Stimulated activated effector memory CD8-positive, alpha-beta T cell treated with anti-CD3 and anti-CD28 coated beads, Interleukin-12 subunit alpha, Interleukin-12 subunit beta, amount 100 ng/mL, for 72 hours (primary cell): ENCODE measurements at places on chromosomes 5 and 9.
A peak's percentile ranks its signal among the peaks of the same experiment; 100 is the strongest.

- no peak for DNase-seq
Observed at GRCh38 chr9:74755355-74755754, 132.4 kb downstream of the TRPM6 start.

DNA sequence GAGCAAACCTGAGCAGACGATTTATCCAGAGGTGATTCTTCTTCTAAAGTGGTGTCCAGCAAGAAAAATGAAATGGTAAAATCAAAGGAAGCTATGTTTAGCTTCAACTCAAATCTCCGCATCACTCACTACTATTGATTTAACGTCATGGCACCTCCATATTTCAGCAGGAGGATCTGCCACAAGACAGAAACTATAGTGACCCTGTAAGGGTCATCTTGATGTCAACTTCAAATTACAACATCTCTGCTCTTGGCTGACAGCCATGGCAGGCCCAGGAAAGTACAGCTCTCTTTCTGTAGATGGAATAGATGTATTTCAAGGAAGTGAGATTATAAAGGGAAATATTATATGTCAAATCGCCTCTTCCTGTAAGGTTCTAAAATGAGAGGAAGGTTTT lies 10.1 kb upstream of the EFNA5 start:
- DNase-seq: no peak

GRCh38 chr9:129696944-129697655 lies 31.7 kb downstream of the PRRX2 start:
- DNase-seq: no peak

DNA sequence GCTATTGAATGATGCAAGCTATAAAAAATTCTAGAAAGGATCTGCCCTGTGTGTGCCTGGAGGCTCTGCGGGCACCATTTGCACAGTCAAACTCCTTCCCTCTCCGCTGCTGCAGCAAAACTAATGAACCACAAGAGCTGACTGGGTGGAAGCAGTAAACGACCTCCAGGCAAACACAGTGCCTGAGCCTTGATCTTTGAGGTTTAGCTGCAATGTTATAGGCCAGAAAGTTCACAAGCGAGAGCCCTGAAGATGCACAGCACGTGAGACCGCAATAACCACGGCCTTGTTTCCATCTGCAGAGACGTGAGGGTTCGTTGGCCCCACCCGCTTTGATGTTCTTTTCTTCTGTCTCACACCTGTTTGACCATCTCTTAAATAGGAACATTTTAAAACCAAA lies 69.2 kb upstream of the S1PR3 start:
- DNase-seq: no peak

DNA sequence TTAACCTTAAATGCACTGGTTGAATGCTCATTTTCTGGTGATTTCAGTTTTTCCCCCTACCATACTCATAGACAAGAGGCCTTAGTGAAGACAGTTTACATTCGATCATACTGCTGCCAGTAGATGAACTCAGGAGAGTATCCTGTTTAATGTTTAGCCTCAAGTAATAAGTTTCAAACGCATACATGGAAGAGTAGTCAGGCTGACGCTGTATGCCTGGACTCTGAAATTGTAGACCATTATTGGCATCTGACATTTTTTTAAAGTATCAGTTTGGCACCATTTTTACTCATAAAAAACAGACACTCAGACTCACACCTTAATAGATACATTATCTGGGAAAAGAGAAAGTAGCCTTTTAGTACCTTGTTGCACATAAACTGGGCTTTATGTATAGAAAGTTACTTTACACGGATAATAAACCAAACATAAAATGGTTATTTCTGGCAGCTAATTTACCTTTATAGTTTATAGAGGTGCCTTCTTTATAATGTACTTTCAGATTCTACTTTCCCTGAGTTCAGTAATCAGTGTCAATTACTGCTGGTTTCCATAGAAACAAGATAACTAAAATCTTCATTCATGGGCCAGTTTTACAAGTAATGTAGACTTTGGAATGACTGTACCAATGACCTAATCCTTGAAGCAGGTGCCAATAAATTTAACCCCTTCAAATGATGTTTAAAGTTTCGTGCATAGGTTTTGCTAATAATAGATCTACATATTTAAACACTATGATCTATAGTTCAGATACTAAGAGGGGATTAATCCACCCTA lies 183.8 kb upstream of the ITGA1 start:
- DNase-seq: no peak

DNA sequence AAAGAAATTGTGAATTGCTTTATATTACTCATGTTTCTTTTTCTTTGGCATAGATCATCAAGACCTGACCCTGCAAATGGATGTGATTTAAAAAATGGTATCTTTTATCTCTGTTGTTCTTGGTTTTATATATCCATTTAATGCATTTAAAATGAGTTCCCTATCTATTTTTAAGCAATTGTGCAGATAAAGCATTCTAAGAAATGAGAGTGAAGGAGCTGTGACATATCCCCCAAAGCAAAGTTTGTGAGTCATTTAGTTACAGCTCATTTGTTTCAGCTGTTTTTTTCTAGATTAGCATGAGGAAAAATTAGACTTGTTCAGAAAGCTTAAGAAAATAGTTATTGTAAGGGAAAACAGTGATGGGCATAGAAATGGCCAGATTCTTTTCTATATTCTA lies 7.6 kb upstream of the ELOVL7 start:
- DNase-seq: no peak

DNA sequence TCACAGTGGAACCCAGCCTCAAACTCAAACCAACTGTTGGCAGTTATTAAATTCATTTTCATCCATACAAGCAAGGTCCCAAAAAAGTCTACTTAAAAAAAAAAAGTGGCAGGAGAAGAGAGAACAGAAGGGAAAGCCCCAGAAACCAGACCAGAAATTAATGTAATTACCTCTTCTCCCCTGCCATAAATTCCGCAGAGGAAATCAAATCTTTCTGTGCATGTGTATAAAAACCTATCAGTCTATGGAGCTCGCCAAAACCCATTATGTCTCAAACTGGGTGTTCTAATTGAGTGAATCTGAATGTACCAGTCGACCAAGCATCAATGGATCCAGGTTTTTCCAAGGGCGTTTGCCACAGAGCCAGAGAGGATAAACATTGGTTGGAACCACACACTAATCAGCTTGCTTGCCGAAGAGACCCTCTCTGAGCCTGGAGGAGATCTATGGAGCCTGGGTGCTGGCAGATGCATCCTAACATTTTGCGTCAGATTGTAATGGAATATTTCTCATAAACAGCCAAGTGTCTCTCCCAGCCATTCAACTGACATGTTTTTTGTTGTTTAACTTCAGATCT lies 7.9 kb upstream of the HAND1 start:
- DNase-seq: no peak

DNA sequence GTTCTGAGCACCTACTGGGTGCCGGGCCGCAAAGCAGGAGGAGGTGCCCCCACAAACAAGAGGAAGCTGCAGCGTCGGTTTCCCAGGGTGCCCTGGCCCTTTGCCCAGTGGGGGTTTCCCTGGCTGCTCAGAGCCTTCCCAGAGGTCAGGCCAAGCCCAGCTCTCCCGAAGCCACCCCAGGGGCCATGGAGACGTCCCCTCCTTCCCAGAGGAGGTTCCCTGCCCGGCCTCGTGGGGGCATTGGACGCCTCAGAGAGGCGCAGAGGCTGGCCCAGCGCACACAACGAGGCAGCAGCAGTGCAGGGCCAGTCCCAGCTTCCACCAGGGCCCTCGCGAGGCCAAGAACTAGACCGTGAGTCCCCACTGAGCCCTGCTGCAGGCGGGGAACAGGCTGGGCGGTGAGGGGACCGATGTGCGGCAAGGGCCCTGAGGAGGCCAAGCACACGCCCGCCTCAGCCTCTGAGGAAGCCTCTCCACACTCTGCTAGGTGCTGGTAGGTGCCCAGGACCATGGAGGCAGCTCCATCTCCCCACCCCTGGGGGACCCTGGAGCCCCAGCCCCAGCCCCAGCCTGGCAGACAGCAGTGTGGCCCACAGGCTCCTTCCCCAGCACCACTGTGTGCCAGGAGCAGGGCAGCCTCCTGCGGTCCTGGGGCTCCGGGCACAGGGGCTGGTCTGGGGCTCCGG lies 7.0 kb downstream of the DIPK1B start:
- no peak for DNase-seq

GRCh38 chr5:135971701-135972100 lies 16.9 kb upstream of the LECT2 start:
- no peak for DNase-seq

- no peak for DNase-seq
Observed at GRCh38 chr5:53257806-53258373, 148.3 kb upstream of the MOCS2 start.

GRCh38 chr9:103949096-103949495 lies 145.0 kb upstream of the SMC2 start:
- DNase-seq: no peak

- no peak for DNase-seq
Observed at GRCh38 chr9:33288828-33289483, 1.4 kb upstream of the NFX1 start.

- no peak for DNase-seq
Observed at GRCh38 chr5:60522292-60522905, 177.6 kb downstream of the DEPDC1B start.

GRCh38 chr5:41925555-41925951 lies 472 bp downstream of the FBXO4 start:
- DNase-seq: peak; percentile 29

GRCh38 chr5:94707359-94707758 lies 88.9 kb downstream of the SLF1 start:
- DNase-seq: no peak

- no peak for DNase-seq
Observed at GRCh38 chr9:36566813-36567221, 5.9 kb upstream of the MELK start.

GRCh38 chr5:74372051-74372450 lies 268.5 kb downstream of the ENC1 start:
- DNase-seq: no peak

GRCh38 chr5:675871-676698 lies 17.1 kb downstream of the TPPP start:
- no peak for DNase-seq

GRCh38 chr5:126919566-126919965 lies 110.8 kb downstream of the MARCHF3 start:
- no peak for DNase-seq

DNA sequence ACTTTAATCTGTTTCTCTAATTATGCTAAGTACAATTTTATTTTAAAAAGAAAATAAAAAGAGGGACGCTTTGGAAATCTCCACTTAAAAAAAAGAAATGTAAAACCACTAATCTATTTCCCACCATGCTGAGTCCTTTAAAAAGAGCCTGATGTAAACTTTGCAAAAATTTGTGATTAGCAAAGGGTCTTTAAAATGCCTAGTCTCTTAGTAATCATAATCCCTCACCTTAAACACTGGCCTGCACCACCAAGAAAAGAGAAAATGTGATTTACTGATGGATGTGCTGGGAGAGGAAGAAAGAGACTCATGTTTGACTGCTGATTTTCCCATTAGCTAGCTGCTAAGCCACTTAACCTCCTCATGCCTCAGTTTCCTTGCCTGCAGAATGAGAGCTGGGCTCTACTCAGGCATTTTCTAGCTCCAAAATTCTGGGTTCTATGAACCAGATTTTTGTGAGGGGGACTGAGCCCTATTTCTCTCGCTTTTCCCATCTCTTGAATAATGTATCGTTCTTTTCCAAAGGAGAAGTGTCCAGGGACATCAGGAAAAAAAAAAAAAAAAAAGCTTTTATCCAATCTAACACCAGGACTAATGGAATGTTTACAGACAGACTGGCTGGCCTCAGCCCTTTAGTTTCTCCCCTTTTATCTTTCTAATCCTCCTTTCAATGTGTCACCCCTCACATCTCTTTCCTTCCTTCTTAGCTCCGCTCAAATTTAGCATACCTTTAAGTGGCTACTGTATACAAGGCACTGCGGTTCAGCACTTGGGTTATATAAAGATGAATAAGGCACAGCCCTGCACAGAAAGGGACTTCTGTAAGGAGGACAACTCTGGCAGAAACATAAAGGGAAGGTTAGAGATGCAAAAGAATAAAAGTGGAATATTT lies 312.4 kb downstream of the ARL15 start:
- DNase-seq: no peak

- DNase-seq: no peak
Observed at GRCh38 chr5:145976431-145977155, 40.2 kb downstream of the SH3RF2 start.

DNA sequence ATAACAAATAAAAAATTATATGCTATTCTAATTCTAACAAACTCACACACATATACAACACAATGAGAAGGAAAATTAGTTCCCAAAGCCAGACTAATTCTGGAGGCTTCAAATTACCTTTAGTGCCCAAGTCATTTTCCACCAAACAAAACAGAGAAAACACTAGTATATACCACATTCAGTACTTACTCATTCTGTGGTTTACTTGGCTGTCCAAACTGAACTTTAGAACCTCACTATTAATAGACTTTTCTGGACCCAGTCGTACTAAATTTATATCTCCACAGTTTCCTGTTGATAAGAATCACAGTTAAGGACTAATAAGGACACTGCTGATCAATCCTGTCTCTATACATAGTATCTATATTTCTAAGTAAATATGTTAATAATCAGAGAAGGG lies 66.4 kb downstream of the SETX start:
- no peak for DNase-seq

- DNase-seq: no peak
Observed at GRCh38 chr9:83154087-83154736, 91.3 kb upstream of the RASEF start.

DNA sequence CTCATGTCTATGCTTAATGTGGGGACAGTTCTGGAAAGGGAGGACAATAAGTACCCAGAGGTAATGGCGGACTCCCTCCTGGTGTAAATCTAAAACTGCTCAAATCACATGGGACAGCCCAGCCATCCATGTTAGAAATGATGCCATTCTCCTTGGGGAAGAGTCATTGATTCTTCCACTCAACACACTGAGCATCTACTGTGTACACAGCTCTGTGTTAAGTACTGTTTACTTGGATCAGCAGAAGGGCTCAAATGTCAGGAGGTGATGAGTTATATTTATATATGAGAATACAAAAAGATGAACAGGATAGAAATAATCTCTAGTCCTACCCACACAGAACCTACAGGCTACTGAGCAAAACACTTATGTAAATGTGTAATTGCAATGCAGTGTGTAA lies 31.8 kb upstream of the NANS start:
- DNase-seq: no peak

DNA sequence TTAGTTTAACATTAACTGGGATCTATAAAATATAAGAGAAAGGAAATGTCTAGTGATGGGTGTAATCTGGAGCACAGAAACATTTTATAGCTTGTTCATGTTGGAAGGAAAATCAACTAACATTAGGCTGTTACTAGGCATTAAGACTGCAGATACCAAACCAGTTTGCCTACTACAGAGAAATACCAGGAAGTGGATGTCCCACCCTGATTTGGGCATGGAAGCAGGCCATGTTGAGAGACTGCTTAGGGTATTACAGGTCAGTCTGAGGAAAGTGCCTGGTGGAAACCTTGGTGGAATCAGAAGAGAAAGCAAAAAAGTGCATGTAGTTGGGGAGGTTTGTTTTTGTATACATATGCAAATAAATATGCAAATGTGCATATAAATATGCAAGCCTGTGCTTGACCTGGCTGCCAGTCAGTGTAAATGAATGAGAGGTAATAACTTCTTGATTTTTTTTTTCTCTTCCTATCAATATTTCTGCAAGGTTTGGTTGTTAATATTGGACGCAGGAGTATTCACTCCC lies 9.6 kb upstream of the CCDC112 start:
- DNase-seq: no peak

GRCh38 chr5:129399069-129399468 lies 61.0 kb upstream of the ADAMTS19 start:
- no peak for DNase-seq

- no peak for DNase-seq
Observed at GRCh38 chr9:121694600-121694999, 43.2 kb downstream of the DAB2IP start.

- no peak for DNase-seq
Observed at GRCh38 chr9:20178197-20178596, 389.4 kb upstream of the SLC24A2 start.
